ENCODE measurements at places on chromosomes 12 and 14.
A peak's percentile ranks its signal among the peaks of the same experiment; 100 is the strongest.

GRCh38 chr14:76282581-76282980, 93.4 kb upstream of the ESRRB start:
- no peak for DNase-seq

- DNase-seq = no peak
These were observed 1.4 kb upstream of the PDE3A start for GRCh38 chr12:20366776-20367409.

GRCh38 chr12:56332512-56333196, 1.1 kb downstream of the PAN2 start:
- DNase-seq = no peak

GRCh38 chr14:101538878-101539277, 22.4 kb upstream of the DIO3 start:
- no peak for DNase-seq

DNA sequence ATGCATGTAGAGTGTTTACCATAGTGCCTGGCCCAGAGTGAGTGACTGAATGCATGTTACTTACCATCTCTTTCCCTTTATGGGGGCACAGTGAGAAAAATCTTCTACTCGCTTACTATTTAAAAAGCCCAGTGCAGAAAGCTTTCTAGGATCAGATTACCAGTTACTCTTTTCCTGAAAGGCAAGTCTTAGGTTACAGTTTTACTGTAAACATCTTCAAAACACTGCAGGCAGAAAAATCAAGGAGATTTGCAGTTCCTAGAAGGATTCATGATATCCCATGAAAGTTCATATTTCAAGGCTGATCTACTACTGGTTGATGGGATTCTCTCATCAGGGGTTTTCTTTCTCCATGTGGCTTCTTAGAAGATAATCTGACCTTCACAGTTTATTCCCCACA, 29.3 kb upstream of the DAAM1 start:
- no peak for DNase-seq

DNA sequence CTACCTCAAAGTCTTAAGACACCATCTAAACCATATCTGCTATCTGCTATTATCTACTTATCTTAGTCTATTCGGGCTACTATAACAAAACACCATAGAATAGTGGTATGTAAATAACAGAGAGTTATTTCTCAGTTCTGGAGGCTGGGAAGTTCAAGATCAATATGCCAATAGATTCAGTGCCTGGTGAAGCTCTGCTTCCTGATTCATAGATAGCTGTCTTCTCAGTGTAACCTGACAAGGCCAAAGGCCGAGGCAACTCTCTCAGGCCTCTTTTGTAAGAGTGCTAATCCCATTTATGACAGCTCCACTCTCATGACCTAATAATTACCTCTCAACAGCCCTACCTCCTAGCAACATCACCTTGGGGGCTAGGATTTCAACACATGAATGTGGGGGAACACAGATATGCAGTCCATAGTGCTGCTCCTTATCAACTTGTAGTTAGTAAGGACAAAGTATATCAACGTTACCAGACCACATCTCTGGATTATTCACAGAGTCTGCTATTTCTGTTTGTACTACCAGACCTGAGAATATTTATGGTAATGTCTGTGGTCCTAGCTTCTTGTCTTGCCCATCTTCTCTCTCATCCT, 297.8 kb downstream of the FOXG1 start:
- DNase-seq = no peak

DNA sequence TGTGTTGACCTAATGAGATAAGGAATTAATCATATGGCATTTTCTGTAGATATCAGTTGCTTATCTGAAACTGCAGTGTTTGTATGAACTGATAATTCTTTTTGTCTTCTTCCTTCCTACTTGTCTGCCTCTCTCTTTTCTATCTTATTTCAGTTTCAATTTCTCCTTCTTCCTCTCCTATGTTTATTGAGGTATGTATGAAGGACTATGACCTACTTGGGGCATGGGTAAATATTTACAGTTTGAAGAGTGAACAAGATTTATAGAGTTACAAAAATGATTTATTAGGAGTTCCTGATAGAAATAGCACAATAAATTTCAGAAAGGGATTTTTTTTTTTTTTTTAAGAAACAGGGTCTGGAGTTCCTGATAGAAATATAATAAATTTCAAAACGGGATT, 88.7 kb upstream of the MUCL1 start:
- no peak for DNase-seq

- DNase-seq = no peak
These were observed 783.6 kb upstream of the TBX3 start for GRCh38 chr12:115467531-115467930.

GRCh38 chr14:37185670-37186069, 12.1 kb upstream of the MIPOL1 start:
- DNase-seq = no peak

- no peak for DNase-seq
These were observed 222.8 kb upstream of the NUDT4 start for GRCh38 chr12:93154753-93155480.

GRCh38 chr14:76007852-76008251, 22.3 kb downstream of the IFT43 start:
- no peak for DNase-seq

- DNase-seq = no peak
These were observed 2.8 kb upstream of the WSB2 start for GRCh38 chr12:118063576-118064391.

- DNase-seq = peak; percentile 63
These were observed 2.6 kb upstream of the P3H3 start for GRCh38 chr12:6825398-6826124.

DNA sequence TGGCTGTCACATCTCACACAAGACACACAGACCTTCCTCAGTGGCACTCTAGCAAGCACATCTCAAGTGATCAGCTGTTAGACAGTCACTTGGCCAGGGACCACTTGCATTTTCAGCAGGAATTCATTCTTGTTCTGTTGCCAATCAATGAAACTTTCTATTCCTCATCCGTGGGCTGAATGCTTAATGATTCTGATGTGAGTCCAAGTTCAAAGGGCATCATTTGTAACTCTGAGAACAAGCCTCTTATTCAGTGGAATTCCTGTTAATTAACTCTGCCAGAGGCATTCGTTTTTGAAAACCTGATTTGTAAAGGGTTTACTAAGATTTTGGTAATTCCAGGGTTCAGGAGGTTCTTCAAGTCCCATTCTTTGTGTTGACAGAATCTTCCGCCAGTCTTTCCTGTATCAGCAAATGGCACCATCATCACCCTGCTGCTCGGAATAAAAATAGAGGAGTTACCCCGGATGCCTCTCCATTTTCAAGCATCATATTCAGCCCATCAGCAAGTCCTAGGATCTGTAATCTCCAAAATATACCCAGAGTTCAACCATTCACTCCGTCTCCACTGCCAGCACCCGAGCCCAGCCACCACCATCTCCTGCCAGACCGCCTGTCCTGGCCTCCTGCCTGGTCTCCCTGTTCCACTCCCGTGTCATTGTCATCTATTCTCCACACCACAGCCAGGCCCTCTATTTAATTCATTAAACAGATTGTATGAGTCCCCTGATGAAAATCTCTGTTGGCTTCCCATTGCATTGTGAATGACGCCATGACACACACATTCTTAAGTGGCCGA, 473.4 kb downstream of the AACS start:
- no peak for DNase-seq

DNA sequence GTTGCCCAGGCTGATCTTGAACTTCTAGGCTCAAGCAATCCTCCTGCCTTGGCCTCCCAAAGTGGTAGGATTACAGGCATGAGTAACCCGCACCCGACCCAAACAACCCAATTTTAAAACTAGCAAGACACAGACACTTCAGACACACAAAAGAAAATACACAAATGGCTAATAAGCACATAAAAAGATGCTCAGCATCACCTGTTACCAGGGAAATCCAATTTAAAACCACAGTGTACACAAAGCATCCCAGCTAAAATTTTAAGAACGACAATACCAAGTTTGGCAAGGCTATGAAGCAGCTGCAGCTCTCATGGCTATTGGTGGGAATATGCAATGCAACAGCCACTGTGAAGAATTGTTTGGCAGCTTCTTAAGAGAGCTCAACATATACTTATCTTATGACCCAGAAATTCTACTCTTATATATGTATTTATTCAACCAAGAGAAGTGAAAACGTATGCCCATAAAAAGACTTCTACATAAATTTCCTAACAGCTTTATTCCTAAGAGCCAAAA, 42.0 kb downstream of the BDKRB1 start:
- DNase-seq = no peak

GRCh38 chr12:104496336-104496735, 39.6 kb downstream of the CHST11 start:
- DNase-seq = no peak

DNA sequence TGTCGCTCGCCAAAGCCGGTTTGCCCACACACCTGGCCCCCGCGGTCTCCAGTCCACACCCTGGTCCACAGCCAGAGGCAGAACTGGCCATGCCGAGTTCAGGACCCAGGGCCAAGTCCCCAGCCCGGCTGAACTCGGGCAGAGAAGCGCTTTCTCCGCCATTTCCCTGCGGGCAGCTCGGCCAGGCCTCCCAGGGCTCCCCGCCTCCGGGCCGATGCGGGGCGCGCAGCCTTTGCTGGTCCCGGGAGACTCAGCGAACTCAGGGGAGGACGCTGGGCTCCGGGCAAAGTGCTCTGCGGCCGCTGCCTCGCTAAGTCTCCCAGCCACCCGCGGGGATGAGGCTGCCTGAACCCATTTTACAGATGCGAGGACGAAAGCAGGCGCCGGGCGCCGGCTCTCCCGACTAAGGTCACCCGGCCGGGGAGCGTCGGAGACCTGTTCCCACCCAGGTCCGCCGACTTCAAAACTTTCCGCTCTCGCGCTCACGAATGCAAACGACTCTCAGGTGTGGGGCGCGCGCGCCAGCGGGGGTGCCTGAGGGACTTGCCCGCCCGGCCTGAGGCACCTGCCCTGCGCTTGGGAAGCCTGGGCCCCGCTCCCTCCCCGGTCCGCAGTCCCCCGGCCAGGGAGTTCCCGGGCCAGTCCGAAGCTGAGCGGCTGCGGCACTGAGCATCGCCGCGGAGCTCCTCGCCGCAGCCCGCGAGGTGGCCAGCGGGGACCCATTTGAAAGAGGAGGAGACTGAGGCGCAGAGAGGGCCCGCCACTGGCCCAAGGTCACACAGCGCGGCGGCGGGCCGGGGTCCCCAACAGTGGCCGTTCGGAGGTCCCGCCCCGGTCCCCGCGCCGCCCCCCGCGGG, 627 bp downstream of the TESC start:
- no peak for DNase-seq

- DNase-seq = no peak
These were observed 8.8 kb downstream of the ART4 start for GRCh38 chr12:14834509-14834908.

DNA sequence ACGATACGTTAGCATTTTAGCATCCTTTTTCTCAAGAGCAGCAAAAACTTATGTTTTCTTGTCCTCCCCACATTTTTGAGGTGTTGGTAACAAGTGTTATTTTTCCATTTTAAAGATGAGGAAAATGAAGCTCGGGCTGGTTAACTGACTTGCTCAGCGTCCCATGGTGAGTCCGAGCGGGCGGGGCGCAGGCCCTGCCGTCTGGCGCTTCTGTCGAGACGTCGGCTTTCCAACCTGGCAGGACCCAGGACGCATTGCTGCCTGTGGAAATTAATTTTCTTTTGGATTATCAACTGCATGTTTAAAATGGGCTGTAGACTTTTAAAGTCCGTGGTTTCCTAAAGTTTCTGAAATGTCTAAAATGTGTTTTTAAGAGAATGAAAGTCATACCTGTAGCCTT, 30.4 kb downstream of the XRCC3 start:
- no peak for DNase-seq

DNA sequence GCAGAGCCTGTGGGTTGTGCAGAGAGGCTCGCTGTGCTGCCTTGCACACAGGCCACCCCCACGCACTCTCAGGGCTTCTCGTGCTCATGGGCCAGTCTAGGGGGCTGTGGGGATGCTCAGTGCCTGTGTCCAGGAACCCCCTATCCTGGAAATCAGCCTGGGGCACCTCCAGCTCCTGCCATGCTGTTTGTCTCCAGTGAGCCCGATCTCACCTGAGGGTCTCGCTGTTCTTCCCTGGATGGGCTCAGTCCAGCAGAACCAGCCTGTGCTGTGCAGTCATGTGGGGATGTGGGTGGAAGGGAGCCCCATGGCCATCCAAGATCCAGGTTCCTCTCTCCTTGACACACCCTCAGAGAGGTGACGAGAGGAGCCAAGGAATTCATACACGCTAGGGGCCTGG, 26.7 kb downstream of the SERPINA1 start:
- no peak for DNase-seq

- no peak for DNase-seq
These were observed 15.7 kb downstream of the CHPT1 start for GRCh38 chr12:101713059-101713682.

DNA sequence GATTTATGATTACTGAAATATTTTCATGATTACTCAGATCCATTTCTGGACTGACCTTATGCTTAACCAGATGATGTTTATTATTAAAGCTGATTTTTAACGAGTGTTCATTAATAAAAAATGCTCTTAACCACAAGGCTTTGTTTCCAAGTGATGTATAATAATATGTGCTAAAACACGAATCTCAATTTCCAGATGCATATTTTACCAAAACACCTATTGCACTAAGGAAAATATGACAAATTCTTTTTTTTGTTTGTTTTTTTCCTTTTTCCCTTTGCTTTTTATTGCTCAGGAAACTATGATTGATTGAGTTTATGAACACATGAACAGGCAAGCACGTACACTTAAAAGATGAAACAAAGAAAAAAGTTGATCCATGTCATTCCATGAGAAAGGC, 16.9 kb upstream of the DUSP6 start:
- no peak for DNase-seq

DNA sequence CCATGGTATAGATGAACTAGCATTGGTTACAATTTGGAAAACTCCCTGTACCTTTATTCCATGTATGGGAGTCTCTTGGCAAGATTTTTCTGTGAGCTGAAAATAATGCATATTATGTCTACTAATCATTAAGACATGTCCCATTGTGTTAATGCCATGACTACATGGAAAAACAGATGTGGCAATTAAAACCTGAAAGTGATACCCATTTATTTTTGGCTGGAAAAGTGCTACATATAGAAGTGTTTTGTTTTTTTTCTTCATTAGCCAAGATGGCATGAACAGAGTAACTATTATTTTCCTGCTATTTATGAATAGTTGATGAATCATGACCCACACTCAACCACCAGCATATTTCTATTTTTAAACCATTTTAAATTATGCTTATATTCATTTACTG, 58.2 kb downstream of the ALG10B start:
- DNase-seq = no peak

- DNase-seq = no peak
These were observed 6.2 kb downstream of the C1QL4 start for GRCh38 chr12:49330631-49331379.

DNA sequence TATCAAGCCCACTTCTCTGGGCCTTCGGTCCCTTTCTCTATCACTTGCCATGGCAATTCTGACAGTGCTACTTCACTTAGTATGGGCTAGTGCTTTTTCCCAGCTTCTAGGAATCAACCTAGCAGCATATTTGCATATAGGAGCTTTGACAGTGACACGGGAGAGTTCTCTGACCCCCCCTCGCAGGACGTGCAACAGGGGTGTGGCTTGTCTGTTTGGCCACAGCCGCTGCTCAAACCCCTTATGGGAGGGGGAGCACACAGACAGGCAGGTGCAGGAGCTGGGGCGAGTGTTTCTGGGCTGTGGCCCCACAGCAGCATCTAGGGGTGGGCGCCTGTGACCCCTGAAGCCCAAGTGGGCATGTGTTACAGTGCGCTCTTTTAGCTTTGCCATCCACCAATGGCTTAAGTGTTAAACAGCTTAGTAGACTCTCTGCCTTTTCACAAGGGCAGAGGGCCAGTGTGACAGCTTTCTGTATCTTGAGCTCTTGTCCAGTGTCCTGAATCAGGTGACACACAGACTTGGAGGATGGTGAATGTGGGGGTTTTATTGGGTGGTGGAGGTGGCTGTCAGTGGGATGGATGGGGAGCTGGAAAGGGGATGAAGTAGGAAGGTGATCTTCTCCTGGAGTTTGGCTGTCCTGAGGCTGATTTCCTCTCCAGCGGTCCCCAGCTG, 229.3 kb downstream of the PCNX1 start:
- no peak for DNase-seq

Measured in stimulated activated CD8-positive, alpha-beta memory T cell treated with anti-CD3 and anti-CD28 coated beads, Interleukin-15, amount 100 ng/mL, for 24 hours (primary cell).